PC-9 (cell line): ENCODE measurements at places on chromosomes 3 and 15. TPM values are rescaled to one million over a fixed set of nuclear protein-coding genes. Genes with fewer than 3 reads are reported as not detected.

- no peak for DNase-seq
- no peaks in the 10 kb centered on the region for H3K36me3 ChIP-seq
- no peaks in the 10 kb centered on the region for H3K4me1 ChIP-seq
Observed at GRCh38 chr15:31457161-31457560, 130.5 kb downstream of the KLF13 start.

Gene ECE2
- total RNA-seq, result not detected in 2 replicates

Gene GP5
- not detected in 2 replicates for total RNA-seq

DNA sequence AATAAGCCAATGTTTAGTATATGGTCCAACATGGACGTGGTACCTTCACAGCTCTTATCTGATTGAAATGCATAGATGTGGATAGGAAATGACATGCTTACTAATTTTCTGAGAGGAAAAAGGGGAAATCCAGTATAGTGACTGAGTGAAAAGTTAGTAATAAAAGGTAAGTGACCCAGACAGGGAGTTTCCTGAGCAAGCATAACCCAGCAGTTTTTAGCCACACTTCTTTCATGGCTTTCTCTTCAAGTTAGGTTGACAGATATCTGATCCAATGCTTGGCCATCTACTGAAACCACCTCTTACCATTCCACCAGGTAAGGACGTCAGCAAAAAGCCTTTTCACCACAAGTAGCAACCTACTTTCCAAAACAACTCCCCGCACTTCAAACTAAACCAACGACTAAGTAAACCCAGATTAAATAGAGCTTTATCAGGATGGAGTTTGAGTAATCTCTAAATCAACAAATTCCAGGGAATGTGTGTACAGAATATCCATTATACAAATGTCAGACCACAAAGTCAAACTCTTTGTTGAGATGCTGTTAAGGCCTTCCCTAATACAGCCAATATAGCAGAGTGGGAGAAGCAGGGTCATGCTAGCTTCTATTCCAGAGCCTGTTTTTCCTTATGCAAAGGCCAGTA is 329.7 kb downstream of the RORA start:
- H3K36me3 ChIP-seq, result no peaks in the 10 kb centered on the region
- no peaks in the 10 kb centered on the region for H3K4me1 ChIP-seq
- no peaks in the 10 kb centered on the region for H3K27me3 ChIP-seq
- H3K4me3 ChIP-seq, result no peak overlapping the region
- no peak overlapping the region for H3K27ac ChIP-seq

DNA sequence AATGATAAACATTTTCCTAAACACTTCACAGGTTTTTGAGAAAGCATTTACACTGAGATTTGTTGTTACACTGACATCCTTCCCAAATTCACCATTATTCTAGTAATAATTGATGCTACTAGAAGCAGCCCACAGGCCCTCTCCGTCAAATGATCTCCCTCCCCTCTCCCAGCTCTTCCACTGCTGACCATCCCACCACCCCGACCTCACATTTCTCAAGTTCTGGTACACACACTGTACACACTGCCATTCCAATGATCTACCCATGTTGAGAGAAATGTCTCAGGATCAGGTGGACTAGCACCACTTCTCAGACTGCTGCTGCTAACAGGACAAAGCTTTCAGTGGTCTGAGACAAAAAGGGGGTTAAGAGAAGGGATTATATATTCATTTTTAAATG is 3.5 kb downstream of the TBC1D5 start:
- no peak for DNase-seq
- peaks cover 28% of the 10 kb centered on the region for H3K4me1 ChIP-seq
- peaks cover 3% of the 10 kb centered on the region; the same call in 1 of the 2 replicates for H3K36me3 ChIP-seq
- no peak overlapping the region for H3K4me3 ChIP-seq
- H3K27me3 ChIP-seq, result no peaks in the 10 kb centered on the region

Gene DUOXA1
- total RNA-seq, result 0.33 and 0.75 TPM in 2 replicates

DNA sequence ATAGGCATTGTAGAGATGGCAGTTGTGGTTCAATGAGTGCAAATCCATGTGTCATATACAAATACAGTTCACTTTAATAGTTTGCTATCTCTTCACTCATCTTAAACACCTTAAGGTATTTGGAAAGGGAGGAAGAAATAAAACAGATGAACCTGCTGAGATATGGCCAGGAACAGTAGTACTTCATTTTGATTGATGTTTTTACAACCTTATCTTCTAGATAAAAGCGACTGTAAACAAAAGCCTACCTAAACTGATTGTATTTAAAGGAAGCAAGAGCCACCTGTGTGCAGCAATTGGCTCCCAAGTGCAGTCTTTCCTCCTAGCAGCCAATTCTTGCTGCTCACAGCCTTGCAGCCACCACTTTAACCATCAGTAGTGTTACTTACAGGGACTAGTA is 217.7 kb downstream of the CDIN1 start:
- no peak overlapping the region for H3K4me3 ChIP-seq
- no peak overlapping the region for H3K27ac ChIP-seq
- H3K36me3 ChIP-seq, result no peaks in the 10 kb centered on the region

DNA sequence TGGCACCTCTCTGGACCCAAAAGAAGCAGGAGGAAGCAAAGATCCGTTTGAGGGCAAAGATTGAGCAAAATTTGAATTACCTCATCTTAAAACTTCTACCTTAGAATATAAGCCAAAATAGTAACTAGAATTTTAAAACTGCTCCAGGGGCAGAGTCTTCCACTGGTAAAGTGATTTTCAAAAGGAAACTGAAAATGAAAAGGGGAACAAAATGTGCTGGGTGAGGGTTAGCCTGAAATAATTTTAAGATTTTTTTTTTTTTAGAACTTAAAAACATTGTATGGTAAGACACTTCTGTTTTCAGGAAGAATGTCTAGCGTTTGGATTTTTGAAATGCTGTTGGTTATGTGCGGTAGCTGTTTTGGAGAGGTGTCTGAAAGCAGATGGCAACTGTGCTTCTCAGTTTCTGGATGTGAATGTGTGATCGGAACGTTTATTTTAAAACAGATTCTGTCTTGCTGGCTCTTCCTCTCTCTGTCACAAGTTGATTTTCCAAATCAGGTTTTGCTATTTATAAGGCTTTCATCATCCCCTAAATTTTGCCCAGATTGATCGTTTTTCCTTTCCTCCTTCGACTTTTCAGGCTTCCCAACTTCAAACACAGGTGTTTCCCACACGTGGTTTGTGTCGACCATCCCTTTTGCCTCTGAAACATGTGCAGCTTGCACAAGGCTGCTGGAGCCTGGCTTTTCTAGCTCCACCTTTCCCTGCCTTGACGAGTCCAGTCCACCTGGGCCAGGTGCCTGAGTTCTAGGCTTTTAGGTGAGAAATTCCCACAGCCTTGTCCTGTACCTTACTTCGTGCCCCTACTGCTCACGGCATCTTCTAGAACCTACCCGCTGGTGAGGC is 3.3 kb downstream of the LRRK1 start:
- H3K27ac ChIP-seq, result no peak overlapping the region
- H3K4me3 ChIP-seq, result no peak overlapping the region
- no peaks in the 10 kb centered on the region for H3K27me3 ChIP-seq
- H3K36me3 ChIP-seq, result 0 out of 2 replicates have a peak, but pooled peaks cover 10% of the 10 kb centered on the region
- DNase-seq, result no peak

- peaks cover 19% of the 10 kb centered on the region for H3K4me1 ChIP-seq
- DNase-seq, result no peak
- H3K36me3 ChIP-seq, result no peaks in the 10 kb centered on the region
Observed at GRCh38 chr15:56064152-56064551, 70.7 kb upstream of the NEDD4 start.

Gene ARGFX
- total RNA-seq, result not detected in 2 replicates

GRCh38 chr3:108569336-108569735 is 19.9 kb downstream of the CIP2A start:
- no peaks in the 10 kb centered on the region for H3K4me1 ChIP-seq
- peaks cover 20% of the 10 kb centered on the region for H3K36me3 ChIP-seq
- DNase-seq, result no peak
- no peak overlapping the region for H3K4me3 ChIP-seq
- no peak overlapping the region for H3K27ac ChIP-seq

Gene MINAR1
- 0.15 and 0.22 TPM in 2 replicates for total RNA-seq

GRCh38 chr15:36666228-36666905 is 86.9 kb downstream of the CDIN1 start:
- no peaks in the 10 kb centered on the region for H3K27me3 ChIP-seq
- H3K36me3 ChIP-seq, result peaks cover 7% of the 10 kb centered on the region; the same call in 1 of the 2 replicates
- H3K4me3 ChIP-seq, result no peak overlapping the region
- DNase-seq, result no peak
- no peaks in the 10 kb centered on the region for H3K4me1 ChIP-seq
- no peak overlapping the region for H3K27ac ChIP-seq

Gene KBTBD13
- not detected in 2 replicates for total RNA-seq

- H3K27ac ChIP-seq, result no peak overlapping the region
- no peaks in the 10 kb centered on the region for H3K36me3 ChIP-seq
- no peak for DNase-seq
- peaks cover 7% of the 10 kb centered on the region for H3K4me1 ChIP-seq
- no peak overlapping the region for H3K4me3 ChIP-seq
Observed at GRCh38 chr3:138331143-138331894, 1.7 kb upstream of the NME9 start.

- no peak overlapping the region for H3K4me3 ChIP-seq
- H3K27me3 ChIP-seq, result no peaks in the 10 kb centered on the region
- H3K36me3 ChIP-seq, result no peaks in the 10 kb centered on the region
Observed at GRCh38 chr3:67006460-67006859, 8.4 kb downstream of the KBTBD8 start.
